ENCODE measurements at places on chromosomes 13 and 19.

GRCh38 chr13:102932331-102932730, 86.5 kb downstream of the ERCC5 start:
- no peak for DNase-seq

DNA sequence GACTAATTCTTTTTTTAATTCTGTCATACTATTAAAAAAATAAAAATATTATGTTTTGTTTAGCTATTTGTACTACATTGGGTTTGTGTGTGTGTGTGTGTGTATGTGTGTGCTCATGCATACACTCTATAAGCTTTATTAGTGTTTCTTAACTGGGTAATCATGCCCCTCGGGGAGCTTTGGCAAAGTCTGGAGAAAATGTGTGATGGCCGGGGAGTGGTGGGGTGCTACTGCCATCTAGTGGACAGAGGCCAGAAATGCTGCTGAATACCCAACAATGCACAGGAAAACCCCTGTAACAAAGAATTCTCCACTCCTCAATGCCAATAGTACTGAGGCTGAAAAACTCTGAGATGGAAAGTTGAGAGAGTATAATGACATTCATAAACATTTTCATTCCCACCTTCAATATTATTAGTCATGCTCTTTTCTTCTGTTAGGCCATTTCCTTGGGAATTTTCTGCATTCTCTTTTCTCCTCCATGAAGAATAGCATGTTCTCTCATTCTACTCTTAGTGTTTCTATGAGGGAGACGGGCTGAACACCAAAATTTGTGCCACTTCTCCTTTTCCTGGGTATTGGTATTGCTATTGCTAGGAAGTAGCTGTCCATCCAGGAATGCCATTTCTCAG, 157.3 kb downstream of the DNAJC3 start:
- peak; percentile 84 for DNase-seq

DNA sequence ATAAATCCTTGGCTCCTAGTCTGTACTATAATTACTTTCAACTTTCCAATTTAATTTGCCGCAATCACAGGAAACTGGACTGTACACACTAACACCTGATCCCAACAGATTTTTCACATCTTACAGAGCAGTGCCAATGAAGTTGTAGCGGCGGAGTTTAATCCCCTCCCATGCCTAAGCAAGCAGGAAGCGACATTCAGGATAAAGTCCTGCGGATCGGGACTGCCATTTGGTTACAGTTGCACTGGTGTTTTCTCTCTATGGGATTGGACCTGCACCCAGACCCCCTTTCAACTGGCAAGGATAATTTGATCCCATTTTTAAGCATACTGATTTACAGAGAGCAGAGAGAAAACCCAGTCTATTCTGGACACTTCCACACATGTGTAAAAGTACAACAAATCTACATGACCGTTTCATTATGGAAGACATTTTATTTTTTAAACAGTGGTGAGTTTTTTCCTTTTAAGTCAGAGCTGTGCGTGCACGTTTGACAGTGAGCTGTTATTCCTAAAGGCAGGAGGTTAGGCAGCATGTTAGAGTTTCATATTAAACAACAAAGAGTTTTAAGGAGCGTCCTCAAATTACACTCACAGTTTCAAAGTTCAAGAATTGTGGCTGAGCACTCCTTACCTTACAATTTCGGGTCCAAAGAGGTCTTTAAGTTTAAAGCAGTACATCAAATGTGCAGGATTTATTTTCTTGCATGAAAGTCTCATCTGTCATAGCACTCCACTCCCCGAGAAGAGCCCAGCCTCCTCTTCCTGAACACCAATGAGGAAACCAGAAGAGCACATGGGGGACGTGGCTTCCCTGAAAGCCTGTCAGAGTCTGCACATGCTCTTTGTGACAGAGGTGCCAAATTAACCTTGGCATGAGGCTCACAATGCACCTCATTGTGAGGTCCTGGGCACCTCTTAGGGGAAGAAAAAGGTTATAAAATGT, 141.6 kb upstream of the RFC3 start:
- no peak for DNase-seq

GRCh38 chr13:73842184-73842583, 292.0 kb downstream of the KLF12 start:
- no peak for DNase-seq

DNA sequence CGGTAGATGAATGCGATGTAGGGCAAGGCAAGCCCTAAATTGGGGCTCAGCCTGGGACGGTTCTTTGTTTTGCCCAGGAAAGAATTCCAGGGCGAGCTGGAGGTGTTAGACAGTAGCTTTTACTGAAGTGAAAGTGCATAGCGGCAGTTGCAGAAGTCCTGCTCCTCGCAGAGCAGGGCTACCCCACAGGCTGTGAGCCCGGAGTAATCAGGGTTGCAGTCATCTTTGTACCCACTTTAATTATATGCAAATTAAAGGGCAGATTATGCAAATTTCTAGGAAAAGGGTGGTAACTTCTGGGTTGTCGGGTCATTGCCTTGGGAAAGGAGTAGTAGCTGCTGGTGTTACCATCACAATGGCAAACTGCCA, 30.5 kb downstream of the VAV1 start:
- peak; percentile 76 for DNase-seq

- DNase-seq: no peak
Observed at GRCh38 chr13:100399455-100399854, 189.1 kb downstream of the GGACT start.

Data from spleen (tissue), 13 donors.